ENCODE measurements at places on chromosomes 13 and 19.

DNA sequence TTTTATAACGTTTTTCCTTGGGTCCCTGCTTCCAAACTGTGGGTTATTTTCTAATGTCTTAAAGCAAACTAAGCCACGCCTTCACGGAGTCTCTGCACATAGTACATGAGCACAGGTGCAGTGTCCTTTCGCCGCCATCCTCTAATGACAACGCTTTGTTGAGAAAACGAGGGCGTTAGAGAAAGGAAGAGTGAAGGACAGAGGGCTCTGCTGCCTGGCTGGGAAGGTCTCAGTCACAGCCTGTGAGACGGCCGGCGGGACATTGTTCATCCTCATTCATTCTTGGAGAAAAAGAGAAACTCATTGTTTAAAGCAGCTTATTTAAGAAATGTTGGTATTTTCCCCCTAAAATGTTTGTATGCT is 9.5 kb downstream of the IL17D start:
- DNase-seq = no peak

- no peak for DNase-seq
These were observed 646 bp downstream of the TMEM161A start for GRCh38 chr19:19137556-19138108.

- no peak for DNase-seq
These were observed 10.8 kb downstream of the RASA3 start for GRCh38 chr13:114121496-114122126.

GRCh38 chr13:31433207-31433606 is 233.4 kb downstream of the B3GLCT start:
- no peak for DNase-seq

- DNase-seq = no peak
These were observed 11.5 kb downstream of the CIB3 start for GRCh38 chr19:16161840-16162239.

- no peak for DNase-seq
These were observed 1563.6 kb downstream of the OLFM4 start for GRCh38 chr13:54592201-54592600.

- DNase-seq = no peak
These were observed 340.6 kb downstream of the TEX29 start for GRCh38 chr13:111661052-111661451.

DNA sequence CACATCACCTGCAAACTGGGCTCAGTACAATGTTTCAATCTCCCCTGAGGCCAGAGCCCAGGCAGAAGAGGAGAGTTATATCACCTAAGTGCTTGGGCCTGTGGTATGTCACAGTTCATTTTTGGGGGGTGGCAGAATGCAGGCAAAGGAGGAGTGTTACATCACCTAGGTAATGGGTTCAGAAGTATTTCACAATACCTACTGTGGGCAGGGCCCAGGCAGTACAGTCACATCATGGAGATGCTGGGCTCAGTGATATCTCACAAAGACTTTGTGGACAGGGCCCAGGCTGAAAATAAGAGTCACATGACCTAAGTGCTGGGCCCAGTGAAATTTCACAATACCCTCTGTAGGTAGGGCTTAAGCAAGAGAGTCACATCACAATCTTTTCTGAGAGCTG is 12.7 kb upstream of the ZNF728 start:
- DNase-seq = no peak

DNA sequence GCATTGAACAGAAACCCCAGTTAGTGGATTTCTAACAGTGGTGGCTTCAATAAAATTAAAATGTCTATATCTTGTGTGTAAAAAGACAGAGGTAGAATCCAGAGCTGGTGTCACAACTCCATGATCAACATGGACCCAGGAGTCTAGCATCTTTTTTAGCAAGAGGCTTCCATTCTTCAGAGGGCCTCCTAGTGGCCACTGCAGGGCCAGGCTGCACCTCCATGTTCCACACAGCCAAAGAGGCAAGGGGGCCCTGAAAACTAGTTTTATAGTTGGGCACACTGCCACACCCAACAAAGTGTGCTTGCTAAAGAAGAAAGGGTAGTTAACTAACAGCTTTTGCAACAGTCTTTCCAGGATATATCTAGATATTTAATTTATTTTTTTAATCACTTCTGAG is 12.9 kb downstream of the N4BP2L1 start:
- no peak for DNase-seq

- no peak for DNase-seq
These were observed 4.2 kb upstream of the AP1M1 start for GRCh38 chr19:16193466-16193865.

- no peak for DNase-seq
These were observed 606 bp upstream of the STXBP2 start for GRCh38 chr19:7636317-7636690.

DNA sequence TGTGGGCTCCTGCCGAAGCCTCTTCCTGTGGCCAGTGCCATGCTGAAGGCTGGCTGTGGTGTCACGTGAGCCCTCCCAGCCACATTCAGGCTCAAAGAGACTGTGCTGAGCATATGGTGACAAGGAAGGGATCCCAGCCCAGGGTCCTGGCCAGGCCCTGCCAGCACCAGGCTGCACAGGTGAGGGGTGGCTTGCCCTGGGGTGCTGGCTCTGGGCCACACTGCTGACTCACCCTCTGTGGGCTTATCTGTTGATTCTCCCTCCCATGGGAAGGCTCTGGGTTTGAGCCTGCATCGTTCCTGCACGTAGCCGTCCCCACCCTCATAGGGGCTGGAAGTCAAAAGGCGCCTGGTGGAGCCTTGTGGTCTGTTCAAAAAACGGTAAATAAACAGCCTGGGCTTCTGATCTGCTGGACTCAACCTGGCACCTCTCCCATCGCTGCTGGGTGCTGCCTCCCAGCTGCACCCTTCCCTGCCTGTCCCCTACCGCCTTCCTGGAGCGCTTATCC is 31.1 kb downstream of the DNM2 start:
- peak; percentile 39 for DNase-seq

DNA sequence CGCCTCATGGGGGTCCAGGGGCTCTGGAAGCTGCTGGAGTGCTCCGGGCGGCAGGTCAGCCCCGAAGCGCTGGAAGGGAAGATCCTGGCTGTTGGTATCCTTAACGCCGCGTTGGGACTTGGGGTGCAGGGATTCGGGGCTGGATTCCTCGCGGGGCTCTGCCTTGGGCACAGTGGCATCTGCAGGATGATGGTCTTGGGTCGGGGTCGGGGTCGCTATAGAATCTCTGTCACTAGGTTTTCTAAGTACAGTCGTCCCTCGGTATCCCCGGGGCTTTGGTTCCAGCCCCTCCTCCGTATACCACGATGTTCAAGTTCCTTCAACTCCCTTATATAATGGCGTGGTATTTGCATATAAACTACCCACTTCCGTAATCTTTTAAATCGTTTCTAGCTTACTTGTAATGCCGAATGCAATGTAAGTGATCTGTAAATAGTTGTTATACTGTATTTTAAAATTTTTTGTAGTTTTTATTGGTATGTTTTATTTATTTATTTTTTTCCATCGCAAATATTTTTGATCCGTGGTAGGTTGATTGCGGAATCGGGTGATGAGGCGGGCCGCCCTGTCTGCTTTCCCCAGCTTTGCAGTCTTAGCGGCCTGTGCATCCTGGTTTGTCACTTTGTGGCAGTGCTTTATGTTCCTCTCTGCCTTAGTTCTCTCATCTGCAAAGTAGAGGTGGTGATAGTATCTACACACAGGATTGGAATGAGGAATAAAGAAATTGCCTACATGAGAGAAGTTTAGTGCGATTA is 606 bp downstream of the ERCC5 start:
- peak; percentile 26 for DNase-seq

DNA sequence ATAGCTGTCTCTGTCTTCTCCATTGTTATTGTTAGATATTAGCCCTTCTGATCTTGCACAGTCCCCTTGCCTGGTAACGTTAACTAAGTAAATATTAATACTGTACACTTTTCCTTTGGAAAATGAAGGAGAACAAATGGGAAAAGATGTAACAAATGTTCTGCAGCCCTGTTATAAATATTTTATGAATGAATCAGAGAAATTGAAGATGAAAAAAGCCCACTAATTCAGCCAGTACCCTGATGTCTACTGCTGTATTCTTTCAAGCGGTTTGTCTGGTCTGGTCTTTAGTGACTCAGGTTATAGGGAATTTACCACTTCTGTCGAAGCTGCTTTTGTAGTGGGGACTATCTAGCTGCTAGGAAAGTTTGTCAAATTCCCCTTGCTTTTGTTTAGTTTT is 121.0 kb downstream of the COG6 start:
- no peak for DNase-seq

DNA sequence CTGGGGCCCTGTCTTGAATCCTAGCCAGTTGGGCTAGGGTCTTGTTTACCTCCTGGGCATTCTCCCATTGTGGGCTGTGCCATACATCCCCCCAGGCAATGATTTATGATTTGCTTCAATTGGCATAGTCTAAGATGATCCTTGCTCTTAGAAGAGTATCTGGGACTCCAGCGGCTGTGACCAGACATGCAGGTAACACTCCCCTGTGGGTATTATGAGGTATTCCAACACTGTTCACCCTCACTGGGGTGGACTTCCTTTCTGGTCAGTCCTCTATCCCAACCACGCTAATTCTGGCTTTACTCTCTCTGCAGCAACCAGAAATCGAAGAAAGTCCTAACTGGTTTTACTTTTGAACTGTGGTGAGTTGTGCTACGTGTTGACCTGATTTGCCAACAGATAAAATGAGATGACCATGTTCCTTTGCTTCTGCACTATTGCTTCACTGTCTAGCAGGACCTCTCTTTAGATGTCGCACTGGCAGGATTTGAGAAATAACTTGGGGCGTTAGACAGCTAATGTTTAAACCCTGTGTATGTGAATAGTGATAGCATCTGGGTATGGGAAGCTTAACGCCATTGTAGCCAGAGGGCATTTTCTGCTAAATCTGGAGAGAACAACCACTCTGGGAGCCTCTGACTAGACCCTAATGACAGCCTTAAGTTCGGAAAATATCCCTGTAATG is 6.7 kb upstream of the LRCH1 start:
- no peak for DNase-seq

- no peak for DNase-seq
These were observed 5.3 kb downstream of the FXYD3 start for GRCh38 chr19:35120898-35121297.

GRCh38 chr13:96848286-96848685 is 146.0 kb downstream of the OXGR1 start:
- DNase-seq = no peak

DNA sequence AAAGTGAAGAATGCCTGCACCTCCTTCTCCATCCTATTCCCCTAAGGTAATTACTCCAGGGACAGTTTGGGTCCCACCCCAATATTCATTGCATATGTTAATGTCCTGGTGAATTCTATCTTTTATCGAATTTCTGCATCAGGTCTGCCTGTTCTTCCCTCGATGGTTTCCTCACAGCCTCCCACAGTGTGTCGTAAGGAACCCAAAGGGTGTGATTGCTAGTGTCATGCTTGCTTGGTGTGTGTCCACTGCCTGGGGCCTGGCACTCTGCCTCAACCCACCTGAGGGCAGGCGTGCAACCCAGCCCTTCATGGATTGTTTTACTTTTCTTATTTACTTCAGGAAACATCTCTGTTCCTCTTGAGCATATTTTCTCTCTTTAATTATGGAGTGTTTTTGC is 60.2 kb upstream of the CYSLTR2 start:
- no peak for DNase-seq

- no peak for DNase-seq
These were observed 60.2 kb downstream of the ITGBL1 start for GRCh38 chr13:101512650-101513049.

DNA sequence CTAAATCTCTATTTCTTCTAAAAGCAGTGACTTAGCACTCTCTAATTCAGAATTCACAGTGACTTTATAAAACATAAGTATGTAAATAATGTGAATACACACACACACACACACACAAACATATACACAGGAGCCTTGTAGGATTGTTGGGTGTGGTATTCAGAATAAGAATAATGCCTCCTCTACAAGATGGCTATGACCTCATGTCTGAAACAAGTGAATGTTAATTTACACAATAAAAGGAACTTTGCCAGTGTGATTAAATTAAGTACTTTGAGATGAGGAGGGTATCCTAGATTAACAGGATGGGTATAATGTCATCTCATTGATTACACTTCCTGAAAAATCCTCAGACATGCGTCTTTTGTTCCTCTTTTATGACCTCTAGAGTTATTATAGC is 234.6 kb downstream of the SLITRK6 start:
- DNase-seq = no peak

DNA sequence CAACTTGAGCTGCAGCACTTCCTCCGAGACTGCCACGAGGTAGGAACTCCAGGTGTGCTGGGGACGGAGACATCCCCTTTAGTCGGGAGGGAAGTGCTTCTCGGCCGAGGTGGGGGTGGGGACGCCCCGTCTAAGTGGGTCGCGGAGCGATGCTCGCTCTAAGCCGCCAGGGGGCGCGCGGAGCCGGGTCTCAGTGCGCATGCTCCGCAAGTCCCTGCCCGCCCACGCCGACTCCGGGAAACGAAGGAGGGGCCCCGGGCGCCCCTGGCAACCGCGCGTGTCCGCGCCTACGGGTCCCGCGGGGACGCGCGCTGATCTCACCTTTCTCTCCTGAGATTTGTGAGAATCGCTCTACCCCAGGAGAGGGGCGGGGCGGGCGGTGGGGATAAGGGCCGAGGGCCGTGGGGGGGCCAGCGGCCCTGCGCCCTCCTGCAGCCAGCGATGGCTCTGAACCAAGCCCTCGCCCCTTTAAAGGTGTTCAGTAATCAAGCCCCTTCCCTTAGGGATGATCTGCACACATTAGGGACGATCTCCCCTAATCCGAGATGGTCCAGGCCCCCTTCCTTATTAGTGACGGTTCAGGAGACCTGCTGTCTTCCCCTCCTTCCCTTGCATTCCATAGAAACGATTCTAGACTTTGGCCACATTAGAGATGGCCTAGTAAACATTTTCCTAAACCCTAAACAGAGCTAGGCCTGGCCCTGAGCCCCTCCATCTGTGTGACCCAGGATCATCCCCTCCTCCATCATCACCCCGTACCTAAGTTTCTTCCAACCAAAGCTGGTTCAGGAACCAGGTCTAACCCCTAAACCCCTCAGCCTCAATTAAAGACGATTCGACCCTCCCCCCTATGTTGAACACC is 47.3 kb upstream of the SHKBP1 start:
- peak; percentile 82 for DNase-seq

GRCh38 chr13:81211713-81212112 is 870.8 kb upstream of the SPRY2 start:
- no peak for DNase-seq

- peak; percentile 39 for DNase-seq
These were observed 102.5 kb downstream of the FAM216B start for GRCh38 chr13:42883771-42884467.

- DNase-seq = no peak
These were observed 5.3 kb upstream of the ZNF497 start for GRCh38 chr19:58367698-58368454.

- no peak for DNase-seq
These were observed 583.7 kb downstream of the SLITRK1 start for GRCh38 chr13:83298617-83299016.

GRCh38 chr13:74623761-74624160 is 489.6 kb upstream of the KLF12 start:
- DNase-seq = no peak
